Stimulated activated CD4-positive, alpha-beta T cell treated with anti-CD3 and anti-CD28 coated beads, Interleukin-2, amount 100 ng/mL, for 48 hours (primary cell): ENCODE measurements at places on chromosomes 7 and 10.

- DNase-seq = no peak
These were observed 75.0 kb downstream of the POM121L12 start for GRCh38 chr7:53110425-53110824.

GRCh38 chr7:67738958-67739357, 742.3 kb downstream of the TYW1 start:
- no peak for DNase-seq

GRCh38 chr7:151113344-151114150, 27.3 kb downstream of the AGAP3 start:
- no peak for DNase-seq

DNA sequence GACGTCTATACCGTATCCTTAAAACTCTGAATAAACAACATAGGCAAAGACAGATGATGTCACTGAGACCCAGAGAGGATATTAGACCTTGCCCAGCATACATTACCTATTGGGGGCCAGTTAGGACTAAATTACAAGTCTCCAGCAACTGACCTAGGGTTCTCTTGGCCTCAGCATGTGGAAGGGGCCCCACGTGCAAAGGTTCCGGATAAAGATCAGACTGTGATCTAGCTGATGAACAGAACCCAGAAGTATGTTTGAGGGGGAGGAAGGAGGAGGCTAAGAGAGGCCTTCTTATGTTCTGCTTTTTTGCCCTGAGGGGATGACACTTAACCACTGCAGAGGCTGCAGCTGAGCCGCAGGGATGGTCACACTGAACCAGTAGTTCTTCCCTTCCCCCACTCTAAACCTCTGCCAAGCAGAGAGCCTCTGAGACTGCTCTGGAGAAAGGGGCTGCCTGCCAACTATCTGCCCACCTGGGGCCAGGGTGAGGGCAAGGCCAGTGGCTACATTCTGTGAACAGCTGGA, 24.0 kb upstream of the KMT2C start:
- no peak for DNase-seq

GRCh38 chr10:130558746-130559546, 422.8 kb downstream of the GLRX3 start:
- DNase-seq = no peak

GRCh38 chr7:137017221-137017620, 148.8 kb downstream of the CHRM2 start:
- DNase-seq = no peak

DNA sequence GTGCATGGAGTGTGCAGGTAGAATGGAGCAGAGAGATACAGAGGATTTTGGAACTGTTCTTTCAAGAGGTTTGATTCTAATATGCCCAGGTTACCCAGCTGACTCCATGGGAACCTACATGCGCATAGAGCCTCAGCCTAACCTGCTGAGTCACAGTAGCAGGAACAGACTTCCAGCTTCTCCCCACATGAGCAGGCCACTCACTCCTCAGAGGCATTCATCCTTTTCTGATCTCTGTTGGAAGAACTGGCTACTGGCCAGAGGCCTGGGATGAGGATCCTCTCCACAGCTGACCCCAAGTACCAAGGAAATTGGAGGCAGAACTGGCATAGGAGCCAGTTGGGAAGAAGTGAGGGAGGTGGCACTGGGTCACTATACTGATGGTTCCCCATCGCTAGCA, 17.9 kb upstream of the CCSER2 start:
- DNase-seq = no peak

DNA sequence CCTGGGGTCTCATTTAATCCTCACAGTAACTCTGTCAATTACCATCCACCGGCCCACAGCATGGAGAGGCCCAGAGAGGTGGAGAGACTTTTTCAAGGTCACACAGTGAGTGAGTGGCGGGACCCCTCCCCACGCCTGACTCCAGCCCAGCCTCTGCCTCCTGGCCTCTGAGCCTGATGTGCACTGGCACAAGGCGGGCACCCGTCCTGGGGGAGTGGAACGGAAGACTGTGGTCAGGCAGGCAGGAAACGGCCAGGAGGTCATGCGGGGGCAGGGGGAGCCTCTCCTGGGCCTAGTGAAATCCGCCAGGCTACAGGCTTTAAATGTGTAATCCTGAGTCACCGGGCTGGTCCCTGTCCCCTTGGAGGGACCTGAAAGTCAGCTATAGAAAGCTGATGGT, 32.2 kb downstream of the ZCCHC24 start:
- no peak for DNase-seq
